ENCODE measurements at places on chromosomes 12 and 14.

- DNase-seq: no peak
These were observed 125.6 kb upstream of the RTL1 start for GRCh38 chr14:101028971-101029667.

GRCh38 chr14:91098591-91098990 is 15.3 kb upstream of the DGLUCY start:
- DNase-seq: no peak

GRCh38 chr12:13087766-13088165 is 15.7 kb downstream of the GSG1 start:
- DNase-seq: no peak

DNA sequence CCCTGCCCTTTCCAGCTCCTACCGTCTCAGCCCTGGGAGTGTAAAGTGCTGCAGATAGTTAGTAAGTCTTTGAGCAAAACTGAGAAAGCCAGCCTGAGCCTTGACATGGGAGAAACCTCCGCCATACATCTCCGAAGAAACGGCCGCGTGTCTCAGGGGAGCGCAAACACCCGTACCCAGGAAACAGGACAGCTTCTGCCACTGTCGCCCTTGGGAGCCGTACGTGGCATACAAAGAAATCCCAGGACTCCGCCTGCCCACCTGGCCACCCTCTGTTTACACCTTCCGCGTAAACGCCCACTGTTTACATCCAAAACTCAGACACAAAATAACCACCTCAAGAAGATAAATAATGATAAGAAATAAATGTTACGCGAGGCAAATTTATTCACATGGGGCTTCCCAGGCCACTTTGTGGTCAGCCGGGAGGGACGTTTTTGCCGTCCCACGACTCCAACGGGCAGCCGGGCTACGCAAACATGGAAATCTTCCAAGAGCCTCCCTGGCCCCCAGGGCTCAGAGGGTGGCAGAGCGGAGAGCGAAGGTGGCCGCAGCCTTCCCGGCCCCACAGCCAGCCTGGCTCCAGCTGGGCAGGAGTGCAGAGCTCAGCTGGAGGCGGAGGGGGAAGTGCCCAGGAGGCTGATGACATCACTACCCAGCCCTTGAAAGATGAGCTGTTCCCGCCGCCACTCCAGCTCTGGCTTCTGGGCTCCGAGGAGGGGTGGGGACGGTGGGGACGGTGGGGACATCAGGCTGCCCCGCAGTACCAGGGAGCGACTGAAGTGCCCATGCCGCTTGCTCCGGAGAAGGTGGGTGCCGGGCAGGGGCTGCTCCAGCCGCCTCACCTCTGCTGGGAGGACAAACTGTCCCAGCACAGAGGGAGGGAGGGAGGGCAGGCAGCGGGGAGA is at the start of gene BDKRB2:
TSS of gene BDKRB2 (plus strand) at position 689 of the 908 bp plus-strand sequence. CDS start 32,269 bp downstream, outside the sequence.
- peak; percentile 99 for DNase-seq

Data from osteoblast (primary cell).